Activated CD8-positive, alpha-beta memory T cell treated with anti-CD3 and anti-CD28 coated beads, Interleukin-2, amount 50 U/mL, for 4 hours (primary cell): ENCODE measurements at places on chromosomes 4 and X.
A peak's percentile ranks its signal among the peaks of the same experiment; 100 is the strongest.

- DNase-seq, result no peak
Measured at GRCh38 chr4:140854168-140854567, 98.0 kb upstream of the TBC1D9 start.

GRCh38 chr4:95516528-95517017, 32.2 kb downstream of the UNC5C start:
- no peak for DNase-seq

DNA sequence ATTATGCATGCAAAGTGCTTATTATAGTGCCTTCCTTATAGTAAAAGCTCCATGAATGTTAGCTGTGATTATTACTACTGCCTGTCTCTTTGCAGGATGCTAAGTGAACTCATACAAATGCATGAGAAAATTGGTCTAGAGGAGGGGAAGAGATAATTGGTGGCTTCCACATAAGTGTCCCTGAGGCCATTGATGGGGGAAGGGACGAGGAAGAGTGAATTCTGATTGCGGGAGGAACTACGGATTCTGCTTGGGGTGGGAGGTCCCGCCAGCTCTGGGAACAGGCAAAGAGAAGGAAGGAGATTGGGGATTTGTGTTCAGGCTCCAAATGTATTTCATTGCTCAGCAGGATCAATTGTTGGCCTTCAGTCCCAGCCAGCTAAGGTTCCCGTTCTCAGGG, 11.6 kb upstream of the ARHGAP36 start:
- no peak for DNase-seq

GRCh38 chrX:40912166-40912565, 173.1 kb upstream of the USP9X start:
- no peak for DNase-seq

GRCh38 chr4:27140486-27140885, 279.8 kb downstream of the STIM2 start:
- DNase-seq, result no peak

GRCh38 chr4:1567519-1567807, 116.7 kb downstream of the FAM53A start:
- no peak for DNase-seq

DNA sequence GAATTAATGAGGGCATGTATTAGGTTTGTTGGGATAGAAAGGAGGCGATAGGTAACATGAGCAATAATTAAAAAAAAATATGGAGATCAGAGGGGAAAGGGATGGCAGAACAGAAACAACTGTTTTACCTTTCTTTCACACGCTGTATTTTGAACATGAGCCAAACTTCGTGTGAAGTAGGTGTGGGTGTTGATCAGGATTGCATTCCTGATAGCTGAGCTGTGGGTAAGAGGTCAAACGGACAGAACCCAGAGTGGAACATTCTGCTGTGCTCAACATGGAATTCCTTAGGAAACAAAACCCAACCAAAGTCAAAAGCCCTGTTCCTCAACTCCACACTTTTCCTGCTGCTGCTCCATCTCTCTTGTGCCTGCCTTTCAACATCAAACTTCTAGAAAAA, 162.5 kb upstream of the CASK start:
- no peak for DNase-seq

GRCh38 chrX:109886122-109886761, 116.7 kb upstream of the TMEM164 start:
- DNase-seq, result peak; percentile 28

DNA sequence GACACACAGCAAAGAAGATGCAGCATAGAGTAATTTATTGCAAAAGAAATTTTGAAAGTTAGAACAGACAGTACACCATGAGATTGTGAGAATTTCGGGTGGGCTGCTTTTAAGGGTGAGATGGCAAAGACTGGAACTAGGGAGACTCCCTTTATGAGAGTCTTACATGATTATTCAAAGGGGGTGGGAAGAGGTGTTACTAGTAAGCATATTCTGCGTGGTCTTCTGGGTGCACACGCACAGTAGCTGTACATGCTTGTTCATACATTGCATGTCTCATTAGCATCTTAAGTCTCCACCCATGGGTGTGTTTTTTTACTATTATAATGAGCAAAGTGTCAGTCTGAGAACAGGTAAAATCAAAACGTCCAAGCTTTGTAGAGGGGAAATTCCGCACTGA, 49.4 kb upstream of the USP38 start:
- no peak for DNase-seq

DNA sequence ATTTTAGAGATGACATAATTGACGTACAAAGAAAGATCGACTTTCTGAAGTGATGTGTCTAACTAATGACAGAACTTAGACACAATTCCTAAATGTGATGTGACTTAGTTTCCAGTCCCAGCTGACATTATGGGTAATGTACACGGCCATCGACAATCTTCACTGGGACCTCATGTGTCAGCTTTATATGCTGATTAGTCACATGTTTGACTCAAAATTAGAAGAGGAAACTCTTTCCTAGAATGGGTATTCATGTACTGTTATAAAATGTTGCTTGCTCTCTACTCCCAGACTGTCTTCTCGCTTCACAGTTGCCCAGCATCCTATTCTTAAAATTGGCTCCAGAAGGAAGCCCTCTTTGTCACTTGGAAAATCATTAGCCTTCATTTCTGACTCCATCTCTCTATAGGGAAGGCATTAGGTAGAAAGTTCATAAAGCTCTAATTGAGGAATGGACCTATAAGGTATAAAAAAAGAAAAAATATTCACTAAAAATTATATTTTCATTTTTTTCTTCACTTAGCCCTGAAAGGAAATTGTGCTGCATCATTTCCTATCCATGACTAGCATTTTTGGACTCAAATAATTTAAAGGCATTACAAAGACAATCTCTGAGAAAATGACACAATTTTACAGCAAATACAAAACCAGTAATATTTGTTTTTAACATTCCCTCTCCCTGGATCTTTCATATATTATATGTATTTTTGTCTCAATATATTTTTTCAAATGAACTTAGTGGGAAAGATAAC, 554.6 kb downstream of the INPP4B start:
- no peak for DNase-seq

- no peak for DNase-seq
Measured at GRCh38 chr4:83629945-83630721, 94.2 kb downstream of the GPAT3 start.

DNA sequence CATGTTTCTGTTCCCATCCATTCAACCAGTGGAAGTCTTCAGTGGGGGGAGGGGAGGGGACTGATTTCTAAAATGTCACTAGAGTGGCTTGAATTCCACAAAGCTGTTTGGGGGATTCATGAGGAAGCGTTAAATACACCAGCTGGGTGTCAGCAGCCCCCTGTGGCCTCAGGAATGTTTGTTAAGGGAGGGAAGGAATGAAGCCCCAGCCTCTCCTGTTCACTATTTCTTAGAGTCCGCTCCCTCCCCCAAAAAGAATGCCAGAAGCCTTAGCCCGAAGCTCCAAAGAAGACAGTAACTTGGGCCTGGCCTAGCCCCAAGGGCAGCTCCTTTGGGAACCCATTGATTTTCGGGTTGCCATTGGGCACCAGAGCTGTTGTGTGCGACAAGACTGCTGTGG, 3.3 kb downstream of the SHROOM2 start:
- no peak for DNase-seq

DNA sequence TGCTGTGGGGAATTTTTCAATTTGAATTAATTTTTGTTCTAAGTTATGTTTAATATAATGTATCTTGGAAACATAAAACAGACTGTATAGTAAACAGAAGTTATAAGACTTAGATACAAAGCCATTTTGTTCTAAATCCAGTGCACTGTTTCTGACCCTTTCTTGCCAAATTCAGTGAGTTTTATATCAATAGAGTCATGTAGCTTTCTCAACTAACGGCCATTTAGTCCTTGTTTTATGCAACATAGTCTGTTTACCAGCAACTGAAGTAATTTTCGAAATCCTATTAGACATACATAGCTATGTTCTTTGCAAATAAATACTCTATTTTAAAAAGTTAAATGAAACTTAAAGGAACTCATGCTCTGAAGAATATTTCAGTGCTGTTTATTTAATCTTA, 242.8 kb downstream of the ADGRL3 start:
- no peak for DNase-seq

GRCh38 chr4:104493081-104493831, 1.4 kb downstream of the CXXC4 start:
- DNase-seq, result no peak

DNA sequence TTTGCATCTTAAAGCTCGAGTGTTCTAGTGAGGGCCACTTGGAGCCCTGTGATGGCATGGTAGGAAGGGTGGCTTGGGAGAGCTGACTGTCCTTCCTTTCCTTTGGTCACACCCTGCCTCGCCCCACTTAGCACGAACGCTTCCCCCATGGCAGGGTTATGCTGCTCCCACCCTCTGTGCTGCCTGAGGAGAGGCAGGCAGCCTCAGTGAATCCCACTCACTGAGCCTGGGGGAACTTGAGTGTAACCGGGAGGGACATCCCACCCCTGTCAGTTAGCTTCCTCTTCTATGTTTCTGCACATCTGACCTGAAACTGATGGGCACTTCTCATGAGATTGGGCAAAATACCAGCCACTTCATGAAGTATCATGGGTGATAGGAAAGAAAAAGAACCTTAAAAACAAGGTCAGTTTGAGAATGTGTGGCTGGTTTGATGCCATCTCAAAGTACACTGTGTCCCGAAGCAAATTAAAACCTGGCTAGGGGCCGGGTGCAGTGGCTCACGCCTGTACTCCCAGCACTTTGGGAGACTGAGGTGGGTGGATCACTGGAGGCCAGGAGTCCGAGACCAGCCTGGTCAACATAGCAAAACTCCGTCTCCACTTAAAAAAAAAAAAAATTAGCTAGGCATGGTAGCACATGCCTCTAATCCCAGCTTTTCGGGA, 10.1 kb downstream of the TKTL1 start:
- no peak for DNase-seq

DNA sequence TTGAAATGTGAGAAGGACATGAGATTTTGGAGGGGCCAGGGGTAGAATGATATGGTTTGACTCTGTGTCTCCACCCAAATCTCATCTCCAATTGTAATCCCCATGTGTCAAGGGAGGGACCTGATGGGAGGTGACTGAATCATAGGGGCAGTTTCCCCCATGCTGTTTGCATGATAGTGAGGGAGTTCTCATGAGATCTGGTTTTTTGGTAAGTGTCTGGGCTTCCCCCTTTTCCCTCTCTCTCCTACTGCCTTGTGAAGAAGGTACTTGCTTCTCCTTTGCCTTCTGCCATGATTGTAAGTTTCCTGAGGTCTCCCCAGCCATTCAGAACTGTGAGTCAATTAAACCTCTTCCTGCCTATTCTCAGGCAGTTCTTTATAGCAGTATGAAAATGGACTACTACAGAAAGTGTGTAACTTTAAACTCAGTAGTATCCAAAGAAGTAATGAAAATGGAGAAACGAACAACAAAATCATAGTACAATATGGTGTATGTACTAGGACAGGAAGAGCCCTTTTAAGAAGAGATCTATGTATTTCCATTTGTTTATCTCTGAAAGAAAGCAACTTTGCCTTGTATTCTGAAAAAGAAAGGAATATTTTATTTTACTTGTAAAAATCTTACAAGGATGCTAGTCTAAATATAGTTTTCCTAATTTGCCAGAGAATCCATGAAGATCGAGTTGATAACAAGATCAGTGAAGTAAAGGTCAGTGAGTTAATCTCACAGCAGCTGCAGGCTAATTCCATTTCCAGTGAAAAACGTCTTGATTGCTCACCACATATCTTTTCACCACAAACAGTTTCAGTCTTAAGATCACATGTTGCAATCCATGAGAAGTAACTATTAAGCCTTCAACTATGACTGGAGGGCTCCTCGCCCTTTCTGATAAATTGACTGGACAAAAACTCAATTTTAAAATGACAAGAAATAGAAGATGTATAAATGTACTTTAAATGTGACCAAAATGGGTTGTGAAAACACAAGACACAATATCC, 20.5 kb downstream of the PKD2 start:
- no peak for DNase-seq

DNA sequence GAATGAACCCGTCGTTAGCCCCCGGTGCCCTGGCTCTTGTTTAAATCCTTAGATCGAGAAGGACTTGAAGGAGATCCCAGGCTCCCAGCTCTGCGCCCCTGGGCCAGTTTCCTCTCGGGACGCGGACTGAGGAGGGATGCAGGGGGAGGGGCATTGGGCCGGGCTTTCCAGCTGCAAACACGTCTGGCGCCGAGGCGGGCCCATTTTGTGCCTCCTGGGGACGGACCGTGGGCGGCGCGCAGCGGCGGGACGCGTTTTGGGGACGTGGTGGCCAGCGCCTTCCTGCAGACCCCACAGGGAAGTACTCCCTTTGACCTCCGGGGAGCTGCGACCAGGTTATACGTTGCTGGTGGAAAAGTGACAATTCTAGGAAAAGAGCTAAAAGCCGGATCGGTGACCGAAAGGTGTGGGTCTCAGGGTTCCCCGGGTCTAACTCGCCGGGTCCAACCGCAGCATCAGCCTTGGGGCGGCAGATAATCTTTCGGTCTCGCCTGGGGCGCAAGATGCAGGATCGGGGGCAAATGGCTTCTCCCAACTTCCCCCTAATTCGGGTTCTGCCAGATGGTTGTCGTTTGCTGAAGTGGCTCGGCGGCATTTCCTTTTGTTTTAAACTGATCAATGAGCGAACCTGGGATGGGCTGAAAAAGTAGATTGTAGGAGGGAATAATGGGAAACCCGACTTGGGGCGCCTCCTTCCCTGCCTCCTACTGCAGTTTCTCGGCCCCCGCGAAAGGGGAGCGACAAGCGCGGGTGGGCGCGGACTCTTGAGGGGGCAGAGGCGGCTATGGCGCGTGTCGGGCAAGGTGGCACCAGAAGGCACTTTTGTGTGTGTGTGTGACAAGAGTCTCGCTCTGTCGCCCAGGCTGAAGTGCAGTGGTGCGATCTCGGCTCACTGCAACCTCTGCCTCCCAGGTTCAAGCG, 2.9 kb downstream of the PDGFRA start:
- no peak for DNase-seq

GRCh38 chr4:142595222-142595871, 250.8 kb downstream of the INPP4B start:
- DNase-seq, result no peak

- no peak for DNase-seq
Measured at GRCh38 chrX:70257423-70258288, 2.3 kb downstream of the P2RY4 start.

GRCh38 chrX:2521927-2522386, 21.2 kb upstream of the DHRSX start:
- no peak for DNase-seq

DNA sequence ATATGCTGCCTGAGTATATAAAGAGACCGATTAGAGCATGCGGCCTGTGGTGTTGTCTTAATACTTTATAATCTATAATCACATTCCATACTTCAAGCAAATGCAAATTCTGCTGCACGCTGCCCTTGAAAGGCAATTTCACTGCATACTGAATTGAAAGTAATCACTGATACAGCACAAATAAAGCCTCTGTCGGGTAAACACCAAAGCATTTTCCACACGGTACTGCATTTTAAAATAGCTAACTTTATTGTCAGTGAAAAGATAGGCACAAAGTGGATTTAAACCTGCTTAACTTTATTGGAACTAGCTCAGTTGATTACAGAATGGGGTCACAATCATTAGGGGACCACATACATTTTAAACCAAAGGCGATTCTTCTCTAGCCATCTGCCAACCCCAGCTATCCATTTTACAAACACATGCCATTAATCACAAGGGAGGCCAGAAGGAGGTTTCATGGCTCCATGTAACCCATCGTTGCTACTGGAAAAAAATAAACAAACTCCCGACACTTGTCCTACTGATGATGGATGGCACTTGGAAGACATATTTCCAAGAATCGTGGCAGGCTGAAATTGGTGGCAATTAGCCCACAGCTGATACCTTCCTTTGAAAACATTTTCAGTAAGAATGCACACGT, 65.9 kb downstream of the AMOT start:
- no peak for DNase-seq

GRCh38 chr4:117634716-117635115, 399.6 kb upstream of the NDST3 start:
- no peak for DNase-seq
